Activated CD8-positive, alpha-beta memory T cell treated with anti-CD3 and anti-CD28 coated beads, Interleukin-2, amount 50 U/mL, for 48 hours (primary cell): ENCODE measurements at places on chromosomes 5 and 9.
A peak's percentile ranks its signal among the peaks of the same experiment; 100 is the strongest.

- DNase-seq, result peak; percentile 36
Measured at GRCh38 chr9:124220946-124221451, 36.8 kb upstream of the NEK6 start.

DNA sequence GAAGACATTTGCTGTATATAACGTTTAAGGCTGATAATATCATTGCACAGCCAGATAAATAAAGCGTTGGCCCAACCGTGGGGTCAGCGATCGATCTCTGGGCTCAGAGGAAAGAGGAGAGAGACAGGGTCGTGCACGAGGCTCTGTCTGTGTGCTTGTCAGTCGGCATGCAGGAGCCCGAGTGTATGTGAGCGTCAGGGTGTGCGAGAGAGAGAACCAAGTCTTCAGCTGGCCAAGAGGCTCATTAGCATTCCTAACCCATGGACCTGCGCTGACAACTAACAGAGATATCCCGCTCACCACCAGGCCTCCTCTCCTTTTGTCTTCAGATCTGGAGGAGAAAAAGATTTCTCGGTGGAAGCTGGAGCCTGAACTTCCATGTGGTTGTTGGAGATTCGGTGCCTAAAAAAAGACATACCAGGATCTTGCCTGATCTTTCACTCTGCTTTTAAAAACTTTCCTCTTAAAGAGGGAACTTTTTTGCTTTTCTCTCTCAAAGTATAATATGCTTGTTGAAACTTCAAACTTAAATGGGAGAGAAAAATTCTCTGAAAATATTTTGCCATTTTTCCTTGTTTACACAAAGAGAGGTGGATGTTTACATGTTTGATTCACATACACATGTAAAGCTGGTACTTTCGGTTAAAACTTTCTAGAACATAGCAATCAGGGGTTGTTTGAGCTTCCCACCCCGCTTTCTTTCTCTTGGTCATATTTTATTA is 16.5 kb downstream of the NR2F1 start:
- no peak for DNase-seq

DNA sequence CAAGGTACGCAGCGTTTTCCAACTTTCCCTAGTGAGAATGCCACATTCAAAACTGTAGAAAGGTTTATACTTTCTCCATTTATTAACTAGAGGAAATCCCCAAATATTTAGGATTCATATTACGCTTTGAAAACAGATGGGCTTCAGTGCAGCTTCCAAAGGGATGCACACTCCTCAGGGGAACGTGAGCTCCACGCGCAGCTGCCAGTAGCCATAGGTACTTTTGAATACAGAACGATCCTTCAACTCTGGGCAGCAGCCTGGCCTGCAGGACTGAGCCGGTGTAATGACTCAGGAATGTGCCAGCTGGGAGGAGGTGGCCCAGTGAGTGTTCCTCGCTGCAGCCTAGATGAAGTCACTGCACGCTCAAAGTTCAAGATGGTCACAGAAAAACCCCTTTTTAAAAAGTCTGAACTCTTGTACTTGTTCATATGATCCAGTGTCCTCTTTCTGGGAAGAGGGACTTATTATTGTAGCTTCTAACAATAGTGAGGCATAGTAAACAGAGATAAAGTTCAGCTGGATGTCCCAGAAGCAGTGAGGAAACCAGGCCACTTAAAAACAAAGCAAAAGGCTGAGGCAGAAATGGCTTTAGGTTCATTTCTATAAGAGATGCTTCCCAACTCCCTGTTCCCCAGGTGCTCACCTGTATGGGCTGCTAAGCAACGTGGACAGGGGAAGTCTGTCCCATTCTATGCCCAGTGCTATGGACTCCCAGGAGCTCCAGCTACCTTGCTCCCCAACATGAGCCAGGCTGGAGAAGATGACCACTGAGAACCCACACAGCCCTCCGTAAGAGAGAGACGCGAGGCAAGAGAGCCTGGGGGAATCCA is 130.0 kb downstream of the LHFPL2 start:
- DNase-seq, result no peak

DNA sequence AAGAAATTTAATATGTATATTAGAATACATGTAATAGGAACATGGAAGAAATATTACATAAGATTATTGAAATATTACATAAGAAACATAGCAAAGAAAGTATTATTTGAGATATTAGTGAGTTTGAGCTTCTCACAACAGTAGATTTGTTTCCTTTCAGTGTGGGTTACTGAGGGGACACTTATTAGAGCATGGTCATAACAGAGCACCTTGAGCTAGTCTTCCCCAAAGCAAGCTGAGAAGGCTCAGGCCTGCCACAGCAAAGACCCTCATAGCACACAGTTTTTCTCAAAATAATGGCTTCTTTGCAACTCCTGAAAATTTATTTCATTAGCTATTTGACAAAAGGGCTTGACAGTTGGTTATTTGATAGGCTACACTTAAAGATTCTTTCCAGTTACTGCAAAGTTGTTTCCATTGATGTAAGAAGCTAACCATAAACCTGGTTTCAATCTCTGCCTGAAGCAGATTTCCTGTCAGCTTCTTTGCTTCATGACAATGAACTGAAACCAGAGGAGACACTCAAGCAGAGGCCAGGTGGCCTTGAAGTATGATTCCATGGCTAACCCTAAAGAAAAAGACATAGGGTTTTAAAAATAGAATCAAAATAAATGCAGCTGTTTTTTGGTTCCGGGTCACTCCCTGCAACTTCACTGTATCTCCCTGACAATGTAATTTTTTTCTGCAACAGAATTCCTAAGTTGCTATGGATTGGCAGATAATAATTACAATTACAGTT is 68.6 kb downstream of the ERMP1 start:
- no peak for DNase-seq

DNA sequence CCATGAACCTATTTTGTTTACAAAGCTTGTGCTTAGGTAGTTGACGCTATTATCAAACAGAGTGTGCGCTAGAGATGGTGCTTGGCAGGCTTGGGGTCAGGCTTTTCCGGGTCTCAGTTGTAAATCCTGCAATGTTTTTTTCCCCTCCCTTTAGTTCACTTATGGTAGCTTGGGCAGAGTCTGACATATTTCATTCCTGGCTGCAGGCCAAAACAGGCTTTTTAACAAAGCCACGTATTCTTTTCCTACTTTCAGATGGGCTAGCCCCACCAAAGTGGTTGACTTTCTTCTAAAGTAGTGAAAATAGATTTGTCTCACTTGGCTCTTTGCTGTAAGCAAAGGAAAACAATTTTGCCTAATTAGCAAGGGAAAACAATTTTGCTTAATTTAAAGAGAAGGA is 58.0 kb upstream of the FBN2 start:
- no peak for DNase-seq

DNA sequence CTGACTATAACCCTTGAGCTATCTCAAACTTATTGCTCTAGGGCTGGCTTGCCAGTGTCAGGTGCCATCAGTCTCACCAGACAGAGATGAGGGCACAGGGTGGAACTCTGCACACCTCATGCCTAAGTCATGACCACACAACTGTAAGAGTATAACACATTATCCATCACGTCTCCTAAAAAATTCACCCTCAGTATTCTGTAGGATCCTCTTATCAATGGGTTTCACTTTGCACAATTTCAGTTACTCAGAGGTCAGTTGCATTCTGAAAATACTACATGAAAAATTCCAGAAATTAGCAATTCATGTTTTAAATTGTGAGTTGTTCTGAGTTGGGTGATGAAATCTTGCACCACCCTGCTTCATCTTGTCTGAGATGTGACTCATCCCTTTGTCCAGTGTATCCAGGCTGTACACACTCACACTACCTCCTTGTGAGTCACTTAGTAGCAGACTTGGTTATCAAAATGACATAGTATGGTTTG is 690.9 kb upstream of the CDH18 start:
- no peak for DNase-seq

- DNase-seq, result no peak
Measured at GRCh38 chr5:123659011-123659410, 147.0 kb downstream of the CSNK1G3 start.
